ENCODE measurements at places on chromosomes 11 and 22. TPM values are rescaled to one million over a fixed set of nuclear protein-coding genes. Genes with fewer than 3 reads are reported as not detected.

- DNase-seq = no peak
These were observed 8.9 kb downstream of the TTC9C start for GRCh38 chr11:62737196-62737595.

- no peak for DNase-seq
These were observed 16.8 kb upstream of the PITPNB start for GRCh38 chr22:27935897-27936296.

GRCh38 chr11:93131709-93132108 lies 66.1 kb downstream of the SLC36A4 start:
- no peak for DNase-seq

- DNase-seq = no peak
These were observed 17.4 kb upstream of the OR10A5 start for GRCh38 chr11:6828103-6828502.

DNA sequence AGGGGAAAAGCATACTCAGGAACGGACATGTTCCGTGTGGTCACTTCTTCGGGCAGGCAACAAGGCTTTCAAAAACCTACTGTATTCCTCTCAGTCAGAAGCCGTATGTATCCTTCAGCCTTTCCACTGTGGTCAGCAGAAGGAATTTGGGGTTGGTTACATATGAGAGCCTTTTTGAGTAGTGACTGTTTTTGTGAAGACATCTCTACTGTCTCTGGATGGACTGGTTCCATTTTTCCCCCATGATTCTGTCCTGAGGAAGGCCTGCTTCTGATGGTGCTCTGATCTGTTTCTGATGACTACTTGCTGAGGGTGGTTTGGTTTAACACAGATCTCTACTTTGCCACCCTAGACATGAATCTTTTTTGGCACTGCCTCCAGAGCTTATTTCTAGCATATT lies 63.7 kb upstream of the HORMAD2 start:
- DNase-seq = no peak

DNA sequence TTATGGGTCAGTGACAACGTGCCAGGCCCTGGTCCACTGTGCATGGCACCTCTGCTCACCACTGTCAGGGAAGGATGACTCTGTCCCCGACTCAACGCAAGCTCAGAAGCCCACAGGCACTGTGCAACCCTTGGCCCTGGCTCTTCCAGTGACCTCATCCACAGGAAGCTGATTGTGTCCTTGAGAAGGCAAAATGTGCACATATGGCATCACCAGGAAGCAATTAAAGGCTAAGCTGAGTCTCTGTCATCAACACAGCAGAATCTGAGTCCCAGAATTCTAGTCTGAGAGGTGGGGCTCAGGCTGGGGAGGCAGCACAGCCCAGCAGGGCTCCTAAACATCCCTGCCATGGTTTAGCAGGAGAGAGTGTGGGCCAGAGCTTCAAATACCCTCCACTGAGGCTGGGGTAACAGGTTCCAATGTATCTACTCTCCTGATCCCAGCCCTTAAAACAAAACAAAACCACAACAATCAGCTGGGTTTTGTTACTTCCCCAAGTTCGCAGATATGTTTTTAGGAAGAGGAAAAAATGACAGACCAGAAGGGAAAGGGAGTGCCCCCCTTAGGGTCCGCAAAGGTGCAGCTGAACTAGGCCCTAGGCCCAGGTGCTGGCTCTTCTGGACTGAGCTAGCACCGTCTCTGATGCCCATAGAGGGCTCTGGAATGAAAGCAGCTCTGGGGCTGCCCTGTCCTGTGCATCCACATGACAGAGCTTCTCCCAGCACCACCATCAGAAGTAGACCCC lies 33.5 kb upstream of the GNAZ start:
- no peak for DNase-seq

- DNase-seq = no peak
These were observed 77.9 kb downstream of the BTBD10 start for GRCh38 chr11:13384908-13385640.

GRCh38 chr22:37503850-37504249 lies 15.4 kb downstream of the CARD10 start:
- DNase-seq = no peak

- no peak for DNase-seq
These were observed 7.5 kb downstream of the MCAM start for GRCh38 chr11:119309411-119309810.

- no peak for DNase-seq
These were observed 78.3 kb downstream of the DDIAS start for GRCh38 chr11:82979824-82980223.

DNA sequence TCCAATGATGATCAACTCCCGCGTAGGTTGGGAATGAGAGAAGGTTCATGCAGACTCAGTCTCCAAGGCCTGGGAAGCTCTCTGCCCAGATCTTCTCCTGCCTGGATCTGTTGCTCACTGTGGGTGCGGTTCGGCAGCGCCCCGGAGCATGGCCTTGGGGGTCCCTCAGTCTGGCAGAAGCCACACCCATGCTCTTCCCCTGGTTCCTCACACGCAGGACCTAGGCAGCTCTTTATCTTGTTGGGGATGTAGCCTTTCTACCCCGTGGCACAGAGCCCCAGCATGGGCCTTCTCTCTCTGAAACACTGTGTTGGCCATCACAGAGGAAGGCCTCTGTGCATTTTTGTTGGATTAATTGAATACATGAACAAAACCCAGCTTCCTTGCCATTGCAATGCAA lies 1461.6 kb downstream of the BRD1 start:
- peak; percentile 37 for DNase-seq

DNA sequence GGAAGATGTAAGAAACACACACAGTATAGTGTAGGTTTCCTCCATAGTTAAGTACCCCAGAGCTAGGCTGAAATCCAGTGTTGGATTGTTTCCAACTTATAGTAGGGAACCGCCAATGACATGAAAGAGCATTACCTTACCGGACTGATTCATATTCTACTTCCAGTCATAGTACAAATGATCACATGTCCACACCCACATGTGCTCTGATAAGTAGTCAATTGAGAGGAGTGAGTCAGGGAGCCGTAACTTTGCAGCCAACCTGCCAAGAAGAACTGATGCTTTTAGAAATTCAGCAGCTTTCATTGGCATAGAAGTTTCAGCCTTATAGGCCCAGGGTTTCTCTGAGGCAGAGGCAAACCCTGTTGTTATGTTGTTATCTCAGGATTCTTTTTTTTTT lies 240.6 kb downstream of the ETS1 start:
- DNase-seq = no peak

- no peak for DNase-seq
These were observed 31.0 kb downstream of the DSCAML1 start for GRCh38 chr11:117766026-117766425.

DNA sequence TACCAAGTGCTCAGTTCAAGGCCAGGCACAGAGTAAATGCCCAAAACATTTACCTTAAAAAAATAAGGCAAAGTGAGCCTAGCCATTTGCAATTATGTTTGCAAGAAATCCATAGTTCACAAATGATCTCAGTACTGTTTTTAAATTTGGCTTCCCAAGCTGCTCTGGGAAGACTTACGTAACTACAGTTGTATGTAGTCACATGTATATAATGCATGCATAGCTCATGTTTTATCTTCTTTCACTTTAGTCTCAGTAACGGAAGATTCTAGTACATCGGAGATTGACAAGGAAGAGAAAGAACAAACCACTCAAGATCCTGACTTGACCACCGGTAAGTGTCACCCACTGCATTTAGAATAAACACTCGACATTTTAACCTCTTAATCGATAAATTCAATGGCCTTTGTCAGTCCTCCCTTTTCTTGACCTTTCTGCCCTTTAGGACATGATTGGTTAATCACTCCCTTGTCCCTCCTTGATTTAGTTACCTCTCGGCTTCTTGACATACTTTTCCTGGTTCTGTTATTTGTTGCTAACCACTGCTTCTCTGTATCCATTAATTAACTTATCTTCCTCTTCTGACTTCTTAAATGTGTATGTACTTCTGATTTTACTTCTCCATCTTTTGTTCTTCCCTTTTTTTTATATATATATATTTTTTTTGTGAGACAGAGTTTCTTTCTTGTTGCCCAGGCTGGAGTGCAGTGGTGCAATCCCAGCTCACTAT lies 18.0 kb upstream of the JHY start:
- no peak for DNase-seq

GRCh38 chr22:26977741-26978376 lies 320.5 kb downstream of the MIAT start:
- no peak for DNase-seq

DNA sequence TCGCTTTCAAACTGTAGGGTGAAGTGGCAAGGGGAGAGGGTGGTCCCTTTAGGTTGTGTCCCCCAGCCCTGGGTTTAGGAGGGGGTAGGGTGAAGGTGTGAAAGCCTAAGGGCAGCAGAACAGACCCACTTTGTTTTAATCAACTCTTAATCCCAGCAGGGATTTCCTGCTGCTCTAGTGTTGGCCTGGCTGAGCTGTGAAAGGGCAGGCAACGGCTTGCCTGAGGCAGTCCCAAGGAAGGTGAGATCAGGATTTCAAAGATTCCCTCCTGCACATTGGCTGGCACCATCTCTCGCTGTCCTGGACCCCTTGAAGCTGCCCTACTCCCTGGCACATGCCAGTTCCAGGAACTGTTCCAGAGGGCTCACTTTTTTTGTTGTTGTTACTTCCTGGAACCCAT lies 221.3 kb downstream of the INSC start:
- no peak for DNase-seq

DNA sequence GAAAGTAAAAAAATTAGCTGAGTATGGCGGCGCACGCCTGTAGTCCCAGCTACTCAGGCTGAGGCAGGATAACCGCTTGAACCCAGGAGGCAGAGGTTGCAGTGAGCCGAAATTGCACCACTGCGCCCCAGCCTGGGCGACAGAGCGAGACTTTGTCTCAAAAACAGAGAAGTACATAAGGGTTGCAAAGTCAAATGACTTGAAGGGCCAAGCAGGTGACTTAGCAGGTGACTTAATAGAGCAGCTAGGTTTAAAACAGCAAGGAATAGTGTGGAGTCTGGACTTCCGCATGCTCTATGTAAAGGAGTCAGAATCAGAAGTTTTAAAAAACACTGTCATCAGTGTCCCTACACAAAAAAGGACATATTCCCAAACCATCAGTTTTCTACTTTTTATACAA lies 31.7 kb downstream of the EP300 start:
- no peak for DNase-seq

- DNase-seq = peak; percentile 55
These were observed 426.8 kb downstream of the TBC1D22A start for GRCh38 chr22:47189056-47189916.

- DNase-seq = no peak
These were observed 22.0 kb upstream of the PHOX2A start for GRCh38 chr11:72265951-72266350.

GRCh38 chr11:82195283-82195682 lies 538.4 kb downstream of the FAM181B start:
- no peak for DNase-seq

- DNase-seq = no peak
These were observed 17.0 kb upstream of the NECTIN1 start for GRCh38 chr11:119745776-119746535.

Gene NNMT
- total RNA-seq = 2.8 TPM

Gene AGBL2
- 5.8 TPM for total RNA-seq

Gene IFITM10
- 7.4 TPM for total RNA-seq

Gene DBX1
- 0.36 TPM for total RNA-seq

Gene SMIM35
- total RNA-seq = not detected

Gene LUZP2
- total RNA-seq = 6.5 TPM

Gene CAPN1
- 225 TPM for total RNA-seq

Gene MB
- total RNA-seq = 0.36 TPM

Gene DCUN1D5
- 32.4 TPM for total RNA-seq

Gene PLAAT3
- 65.4 TPM for total RNA-seq

Gene PGA5
- 2.9 TPM for total RNA-seq

Measured in type B pancreatic cell (in vitro differentiated cells).